ENCODE measurements at places on chromosomes 4 and X.
A peak's percentile ranks its signal among the peaks of the same experiment; 100 is the strongest.

- peak; percentile 44 for DNase-seq
These were observed 214.5 kb upstream of the TACR3 start for GRCh38 chr4:103934178-103934789.

DNA sequence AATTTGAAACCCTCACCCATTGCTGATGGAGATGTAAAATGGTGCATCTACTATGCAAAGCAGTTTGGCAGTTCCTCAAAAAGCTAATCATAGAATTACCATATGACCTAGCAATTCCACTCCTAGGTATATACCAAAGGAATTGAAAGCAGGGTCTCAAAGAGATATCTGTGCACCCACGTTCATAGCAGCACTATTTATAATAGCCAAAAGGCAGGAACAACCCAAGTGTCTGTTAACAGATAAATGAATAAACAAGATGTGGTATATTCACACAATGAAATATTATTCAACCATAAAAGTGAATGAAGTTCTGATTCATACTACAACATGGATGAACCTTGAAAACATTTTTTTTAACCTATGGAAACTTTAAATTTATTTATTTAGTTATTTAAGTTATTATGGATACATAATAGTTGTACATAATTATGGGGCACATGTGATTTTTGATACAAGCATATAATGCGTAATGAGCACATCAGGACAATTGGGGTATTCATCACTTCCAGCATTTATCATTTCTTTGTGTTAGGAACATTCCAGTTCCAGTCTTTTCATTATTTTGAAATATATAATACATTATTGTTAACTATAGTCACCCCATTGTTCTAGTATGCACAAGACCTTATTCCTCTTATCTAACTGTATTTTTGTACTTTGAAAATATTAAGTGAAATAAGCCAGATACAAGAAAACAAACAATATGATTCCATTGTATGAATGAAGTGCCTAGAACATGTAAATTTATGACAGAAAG lies 205.6 kb upstream of the CNKSR2 start:
- DNase-seq = no peak

GRCh38 chrX:41734530-41734929 lies 10.5 kb downstream of the GPR82 start:
- no peak for DNase-seq

DNA sequence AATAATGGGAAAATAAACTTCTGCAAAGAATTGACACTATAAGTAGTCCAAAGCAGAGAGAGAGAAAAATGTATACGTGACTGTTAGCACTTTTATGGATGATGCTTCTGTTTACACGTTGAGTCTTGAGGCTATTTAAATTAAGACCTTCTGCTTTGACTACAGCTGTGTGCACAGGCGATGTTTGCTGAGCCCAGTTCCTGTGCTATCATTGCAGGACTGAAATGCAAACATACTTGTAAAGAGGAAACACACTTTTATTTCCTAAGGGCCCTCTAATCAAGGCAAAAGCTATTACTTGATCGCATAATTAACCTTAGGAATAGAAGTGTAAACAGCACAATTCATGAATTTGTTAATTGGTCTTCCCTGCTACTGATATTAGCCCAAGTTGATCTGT lies 226.9 kb downstream of the FBXW7 start:
- no peak for DNase-seq

DNA sequence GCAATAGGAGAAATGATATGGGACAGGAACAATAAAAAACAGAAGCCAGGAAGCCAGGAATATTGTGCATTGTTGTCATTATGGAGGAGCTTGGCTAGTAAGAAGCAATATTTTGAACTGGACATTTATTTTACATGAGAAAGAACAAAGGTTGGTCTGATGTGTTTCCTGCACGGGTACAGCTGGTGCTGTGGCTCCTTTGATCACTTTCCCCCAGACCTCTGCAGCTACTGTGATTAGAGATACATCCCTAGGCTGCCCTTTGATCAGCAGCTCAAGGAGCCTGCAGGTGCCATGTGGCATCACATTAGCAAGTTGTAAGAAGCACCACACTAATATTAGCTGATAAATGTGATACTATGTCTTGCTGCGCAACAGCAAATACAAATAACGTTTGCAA lies 2.5 kb downstream of the PDGFC start:
- no peak for DNase-seq

DNA sequence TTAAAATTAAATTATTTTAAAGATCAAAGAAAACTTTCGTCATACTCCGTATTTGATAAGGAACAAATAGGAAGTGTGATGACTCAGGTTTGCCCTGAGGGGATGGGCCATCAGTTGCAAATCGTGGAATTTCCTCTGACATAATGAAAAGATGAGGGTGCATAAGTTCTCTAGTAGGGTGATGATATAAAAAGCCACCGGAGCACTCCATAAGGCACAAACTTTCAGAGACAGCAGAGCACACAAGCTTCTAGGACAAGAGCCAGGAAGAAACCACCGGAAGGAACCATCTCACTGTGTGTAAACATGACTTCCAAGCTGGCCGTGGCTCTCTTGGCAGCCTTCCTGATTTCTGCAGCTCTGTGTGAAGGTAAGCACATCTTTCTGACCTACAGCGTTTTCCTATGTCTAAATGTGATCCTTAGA lies at the start of gene CXCL8:
TSS of gene CXCL8 (plus strand) at position 217 of the 426 bp plus-strand sequence. CDS start at position 307, 90 bp downstream.
- DNase-seq = no peak

GRCh38 chr4:184011826-184012380 lies 106.8 kb downstream of the STOX2 start:
- DNase-seq = no peak

All from CD4-positive, alpha-beta T cell treated with Interleukin-15 for 4 hours (primary cell).